NCI-H2081 treated with DMSO at 0.1 percent for 48 hours (cell line): ENCODE measurements at places on chromosomes 16 and 17.

GRCh38 chr17:39002991-39003715, 36.0 kb upstream of the FBXO47 start:
- no peak for DNase-seq

- no peak for DNase-seq
Measured at GRCh38 chr16:53502331-53503269, at the start of gene AKTIP. AKTIP (minus strand) TSS chr16:53503209; CDS start chr16:53500259, 2,950 bp downstream.

DNA sequence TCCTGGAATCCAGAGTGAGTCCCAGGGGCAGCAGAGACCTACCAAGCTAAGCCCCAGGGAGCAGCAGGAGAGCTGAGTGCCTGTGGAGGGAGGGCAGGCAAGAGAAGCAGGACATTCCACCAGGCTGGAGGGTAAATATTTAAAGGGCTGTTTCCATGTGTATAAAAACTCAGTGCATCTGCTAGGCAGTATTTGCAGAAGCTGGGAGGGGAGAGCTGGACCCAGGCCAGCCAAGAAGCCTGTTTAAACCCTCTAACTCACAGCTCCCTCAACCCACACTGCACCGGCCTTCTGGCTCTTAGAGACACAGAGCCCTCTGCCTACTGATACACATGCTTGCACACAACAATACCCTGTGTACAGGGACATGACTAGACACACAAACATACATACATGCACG, 22.5 kb upstream of the TMEM132E start:
- DNase-seq = no peak

GRCh38 chr17:14019186-14019956, 49.9 kb upstream of the COX10 start:
- no peak for DNase-seq

- no peak for DNase-seq
Measured at GRCh38 chr17:28247671-28248555, 71.1 kb upstream of the TMEM97 start.

GRCh38 chr17:17322516-17323510, 19.6 kb downstream of the NT5M start:
- no peak for DNase-seq

DNA sequence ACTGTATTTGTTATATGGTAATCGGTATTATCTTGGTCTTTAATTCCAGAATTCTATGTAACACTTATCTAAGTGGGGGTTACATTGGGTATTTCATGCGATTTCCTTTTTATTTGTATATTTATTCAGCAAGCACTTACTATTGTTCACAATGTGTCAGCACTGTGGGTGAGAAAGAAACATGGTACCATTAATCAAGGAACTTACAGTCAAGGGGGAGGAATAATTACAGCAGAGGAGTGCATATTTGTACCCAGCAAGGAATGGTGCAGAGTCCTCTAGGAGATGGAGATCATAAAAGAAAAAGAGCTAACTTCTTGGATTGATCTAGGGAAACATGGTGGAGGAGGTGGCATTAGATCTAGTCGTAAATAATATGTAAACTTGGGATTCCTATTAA, 117.0 kb upstream of the KCNJ16 start:
- no peak for DNase-seq

DNA sequence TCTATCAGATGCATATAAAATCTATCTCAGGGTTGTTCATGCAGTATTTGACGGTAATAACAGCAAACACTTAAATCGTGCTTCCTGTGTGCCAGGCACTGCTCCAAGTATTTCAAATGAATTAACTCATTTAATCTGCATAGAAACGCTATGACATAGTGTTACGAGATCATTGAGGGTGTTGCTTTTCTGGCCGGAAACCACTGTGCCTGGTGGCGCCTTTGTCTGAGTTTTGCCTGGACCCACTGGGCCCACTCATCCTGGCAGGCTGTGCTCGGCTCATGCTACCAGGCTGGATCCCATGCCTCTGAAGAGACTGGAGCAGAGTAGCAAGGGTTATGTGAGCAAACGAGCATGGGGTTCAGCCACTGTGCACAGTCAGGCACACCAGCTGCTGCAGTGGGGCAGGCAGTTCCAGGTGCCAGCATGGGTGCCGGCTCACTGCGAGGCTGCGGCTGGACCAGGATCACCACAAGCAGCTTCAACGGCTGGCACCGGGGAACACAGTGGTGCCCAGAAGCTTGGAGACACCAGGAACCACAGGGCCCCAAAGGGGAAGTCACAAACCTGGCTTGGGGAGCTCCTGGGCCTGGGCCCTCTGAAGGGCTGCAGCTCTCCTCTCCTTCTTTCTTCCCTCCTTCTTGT, 45.9 kb upstream of the CLEC19A start:
- no peak for DNase-seq

DNA sequence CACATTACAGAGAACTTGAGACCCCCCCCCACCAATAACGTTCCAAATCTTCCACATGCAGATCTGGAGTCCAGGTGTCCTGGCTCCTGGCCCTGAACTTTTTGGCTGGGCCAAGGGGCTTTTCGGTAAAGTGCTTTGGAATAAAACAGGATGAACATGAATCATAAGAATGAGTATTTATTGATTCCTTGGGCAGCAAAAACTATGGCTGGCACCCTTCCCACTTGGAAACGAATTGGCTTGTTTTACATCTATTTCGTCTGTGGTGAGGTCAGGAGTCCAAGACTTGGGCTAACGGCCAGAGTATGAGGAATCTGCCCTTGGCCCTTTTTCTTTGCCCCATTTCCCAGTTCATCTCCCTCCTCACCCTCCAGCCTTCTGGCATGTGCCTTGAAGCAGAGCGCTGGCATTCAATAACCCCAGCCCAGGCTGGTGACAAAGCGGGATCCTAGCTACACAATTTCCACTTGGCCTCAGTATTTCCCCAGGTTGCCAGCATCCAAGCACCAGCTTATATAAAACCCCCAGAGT, 4.1 kb upstream of the UBTF start:
- no peak for DNase-seq

DNA sequence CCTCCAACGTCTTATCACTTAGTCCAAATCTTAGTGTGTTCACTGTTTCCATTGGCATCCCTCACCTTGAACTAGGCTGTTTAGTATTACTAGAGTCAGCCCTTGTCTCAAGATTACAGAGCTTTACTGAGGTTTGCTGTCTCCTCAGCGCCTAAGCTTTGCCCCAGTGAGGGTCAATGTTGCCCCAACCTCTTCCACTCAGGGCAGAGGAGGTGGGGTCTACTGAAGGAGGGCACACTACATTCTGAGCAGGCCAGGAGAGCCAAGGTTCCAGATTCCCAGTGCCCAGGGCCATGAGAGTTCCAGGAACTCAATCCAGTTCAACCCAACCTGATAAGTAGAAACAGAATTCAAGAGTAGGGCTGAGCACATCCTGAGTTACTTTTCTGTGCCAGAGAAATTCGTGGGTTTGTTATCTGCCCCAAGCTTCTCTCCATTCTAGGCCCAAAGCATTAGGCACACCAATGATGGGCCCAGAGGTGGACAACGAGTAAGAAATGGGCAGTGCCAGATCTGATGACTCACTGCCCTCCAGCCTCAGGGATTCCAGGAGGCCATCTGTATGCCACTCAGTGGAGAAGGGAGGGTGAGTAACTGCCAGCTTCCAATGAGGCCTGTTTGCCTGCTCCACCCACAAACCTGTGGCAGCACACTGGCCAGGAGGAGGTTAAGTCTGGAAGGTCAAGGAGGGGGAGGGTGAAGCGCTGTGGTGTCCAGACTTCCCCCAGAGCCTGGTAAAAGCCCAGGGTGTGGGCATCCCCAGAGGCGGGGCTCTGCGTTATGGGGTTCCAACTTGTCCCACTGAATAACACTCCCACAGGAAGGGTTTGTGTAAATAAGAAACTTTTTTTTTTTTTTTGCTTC, 8.2 kb downstream of the TUBG2 start:
- no peak for DNase-seq

GRCh38 chr17:12990041-12990808, 27.6 kb downstream of the ELAC2 start:
- no peak for DNase-seq

- no peak for DNase-seq
Measured at GRCh38 chr17:9364837-9365430, 210.7 kb downstream of the STX8 start.

- no peak for DNase-seq
Measured at GRCh38 chr17:75767881-75768280, 2.9 kb upstream of the GALK1 start.

GRCh38 chr17:54194268-54194667, 371.5 kb downstream of the KIF2B start:
- no peak for DNase-seq

DNA sequence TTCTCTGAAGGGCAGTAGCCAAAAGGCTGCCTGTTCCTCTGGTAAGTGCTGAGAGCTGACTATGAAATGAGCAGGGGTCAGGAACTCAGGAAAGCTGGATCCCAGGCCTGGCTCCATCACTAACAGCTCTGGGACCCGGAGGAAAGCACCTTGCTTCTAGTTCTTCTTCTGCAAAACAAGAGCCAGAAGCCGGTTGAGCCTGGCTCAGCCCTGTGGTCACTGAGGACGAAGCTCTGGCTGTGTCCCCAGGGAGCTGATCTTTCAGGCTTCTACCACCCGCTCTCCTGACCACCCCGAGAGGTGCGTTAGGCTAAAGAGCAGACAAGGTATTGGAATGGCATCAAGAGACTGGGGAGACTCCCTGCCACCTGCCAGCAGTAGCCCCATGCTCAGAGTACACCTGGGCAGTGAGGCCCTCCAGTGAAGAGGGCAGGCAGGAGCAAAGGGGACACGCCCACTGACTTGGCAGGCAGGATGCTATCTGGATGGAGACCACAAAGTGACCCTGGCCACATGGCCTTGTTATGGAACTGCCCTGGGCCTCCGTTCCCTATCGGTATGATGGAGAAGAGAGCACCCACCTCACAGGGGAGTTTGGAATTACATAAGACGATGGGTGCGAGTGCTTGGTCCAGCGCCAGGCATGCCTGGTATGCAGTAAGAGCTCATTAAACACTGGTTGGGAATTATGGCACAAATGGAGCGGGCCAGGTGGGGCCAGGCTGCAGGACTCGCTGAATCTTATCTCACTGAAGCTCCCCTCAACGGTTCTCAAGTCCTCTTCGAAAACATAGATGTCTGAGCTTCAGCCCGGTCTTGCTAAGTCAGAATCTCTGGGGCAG, 61.4 kb downstream of the COG7 start:
- DNase-seq = no peak

GRCh38 chr16:27430512-27430911, 28.5 kb downstream of the IL21R start:
- DNase-seq = no peak
